Lower leg skin (tissue), 4 donors: ENCODE measurements at places on chromosomes 16 and 17. TPM values are rescaled to one million over a fixed set of nuclear protein-coding genes. Genes with fewer than 3 reads are reported as not detected.
A peak's percentile ranks its signal among the peaks of the same experiment; 100 is the strongest.

TMED6 gene
- total RNA-seq: not detected

DNA sequence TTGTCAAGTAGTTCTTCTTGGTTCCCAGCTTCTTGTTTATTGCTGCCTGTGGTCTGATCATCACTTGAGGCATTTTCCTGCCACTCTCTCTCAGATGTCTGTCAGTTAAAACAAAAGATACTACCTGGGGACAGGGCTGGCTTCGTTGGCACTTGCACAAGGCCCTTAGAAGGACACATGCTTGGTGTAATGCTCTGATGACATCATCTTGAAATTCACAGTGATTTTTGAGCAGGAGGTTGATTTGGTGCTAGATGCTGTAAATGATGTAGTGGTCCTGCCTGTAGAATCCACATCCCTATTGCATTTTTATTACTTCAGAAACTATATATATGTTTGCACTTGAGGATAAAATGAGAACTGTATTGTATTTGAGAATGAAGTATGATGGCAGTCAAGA lies 210.3 kb downstream of the LGALS9B start:
- DNase-seq: no peak

DNA sequence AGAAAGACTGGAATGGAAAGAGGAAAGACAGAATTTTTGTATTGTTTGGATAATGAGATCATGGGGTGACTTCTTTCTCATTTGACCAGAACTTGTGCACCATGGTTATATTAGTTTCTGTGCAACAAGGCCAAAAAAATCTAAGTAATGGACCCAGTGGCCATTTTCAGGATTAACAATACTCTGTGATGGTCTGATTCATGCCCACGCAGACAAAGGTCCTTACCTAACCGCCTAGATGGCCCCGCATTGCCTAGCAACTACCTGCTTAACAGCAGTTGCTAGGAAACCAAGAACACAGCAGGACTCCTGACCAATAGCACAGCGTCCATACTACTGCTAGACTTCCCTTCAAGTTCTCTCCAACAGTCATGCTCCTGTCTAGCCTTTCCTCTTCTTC lies 22.4 kb downstream of the MIS12 start:
- no peak for DNase-seq

DNA sequence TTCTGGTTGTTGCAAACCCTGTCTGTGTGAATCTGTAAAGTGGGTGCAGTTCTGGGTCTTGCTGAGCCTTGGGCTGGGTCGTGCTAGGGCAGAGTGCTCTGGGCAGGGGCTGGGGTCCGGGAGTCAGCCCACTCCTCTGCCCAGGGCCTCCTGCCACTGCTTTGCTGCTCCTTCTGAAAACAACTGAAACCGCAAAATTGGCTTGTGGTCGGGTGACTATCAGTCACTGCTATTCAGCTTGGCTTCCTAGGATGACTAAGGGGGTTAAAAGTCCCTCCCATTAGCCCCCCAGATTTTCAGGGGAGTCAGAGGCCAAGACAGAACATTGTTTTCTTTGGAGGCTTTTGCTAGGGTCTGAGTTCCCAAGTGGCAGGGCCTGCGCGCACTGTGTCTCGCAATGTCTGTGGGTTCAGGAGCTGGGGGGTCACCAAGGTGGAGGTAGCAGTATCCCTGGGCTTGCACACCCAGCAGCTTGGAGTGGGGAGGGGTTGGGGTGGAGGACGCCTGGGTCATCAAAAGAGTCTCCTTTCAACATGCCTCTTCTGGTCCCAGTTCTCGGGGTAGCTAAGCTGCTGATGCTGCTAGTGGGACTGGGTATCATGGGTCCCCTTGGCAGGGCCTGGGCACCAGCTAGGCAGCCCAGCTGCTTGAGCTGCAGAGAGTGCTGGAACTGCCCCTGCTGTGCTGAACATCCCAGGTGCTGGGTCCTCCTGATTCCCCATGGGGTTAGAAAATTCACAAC lies 13.5 kb upstream of the TBX21 start:
- no peak for DNase-seq

GRCh38 chr16:324451-325334 lies 27.8 kb downstream of the AXIN1 start:
- no peak for DNase-seq

DNA sequence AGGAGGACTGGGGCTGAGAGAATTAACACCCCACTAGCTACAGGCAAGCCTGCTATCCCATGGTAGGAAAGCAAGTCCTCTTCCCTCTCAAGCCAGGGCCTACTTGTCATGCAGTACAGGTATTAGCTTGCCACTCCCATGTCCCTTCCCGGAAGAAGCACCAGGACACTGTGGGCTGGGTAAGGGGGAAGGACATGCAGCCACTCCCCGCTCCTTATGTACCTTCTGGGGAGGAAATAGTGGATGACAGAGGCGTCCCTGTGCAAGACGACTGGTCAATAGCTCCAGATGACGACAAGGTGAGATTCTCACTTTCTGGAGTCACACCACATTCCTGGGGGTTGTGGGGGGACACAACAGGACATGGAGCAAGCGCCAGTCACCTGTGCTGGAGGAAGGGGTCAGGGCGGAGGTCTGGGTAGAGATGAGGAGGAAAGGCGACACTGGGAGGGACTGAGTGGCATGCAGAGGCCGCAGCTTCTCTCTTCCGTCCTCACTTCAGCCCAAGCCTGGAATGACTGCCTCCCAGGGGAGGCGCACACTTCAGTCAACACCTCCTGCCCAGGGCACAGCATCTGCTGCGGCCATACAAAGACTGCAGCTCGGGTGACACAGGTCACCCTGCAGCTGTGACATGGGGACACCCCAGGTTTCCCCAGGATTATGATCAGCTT lies 15.1 kb upstream of the FOXJ1 start:
- DNase-seq: peak; percentile 57

CHAD gene
- 3.2 TPM for total RNA-seq

ABCA8 gene
- 6.1 TPM for total RNA-seq

GRCh38 chr17:16352667-16353316 lies 477 bp downstream of the CENPV start:
- DNase-seq: peak; percentile 87

LPO gene
- total RNA-seq: not detected

CASKIN2 gene
- total RNA-seq: 23.2 TPM

- no peak for DNase-seq
Measured at GRCh38 chr16:67655363-67655762, 4.7 kb downstream of the ACD start.

KRT27 gene
- 1.3 TPM for total RNA-seq

- no peak for DNase-seq
Measured at GRCh38 chr16:10543231-10543977, 37.0 kb downstream of the EMP2 start.

NRN1L gene
- total RNA-seq: 0.65 TPM

- DNase-seq: no peak
Measured at GRCh38 chr17:55317284-55317683, 52.5 kb downstream of the HLF start.

DNA sequence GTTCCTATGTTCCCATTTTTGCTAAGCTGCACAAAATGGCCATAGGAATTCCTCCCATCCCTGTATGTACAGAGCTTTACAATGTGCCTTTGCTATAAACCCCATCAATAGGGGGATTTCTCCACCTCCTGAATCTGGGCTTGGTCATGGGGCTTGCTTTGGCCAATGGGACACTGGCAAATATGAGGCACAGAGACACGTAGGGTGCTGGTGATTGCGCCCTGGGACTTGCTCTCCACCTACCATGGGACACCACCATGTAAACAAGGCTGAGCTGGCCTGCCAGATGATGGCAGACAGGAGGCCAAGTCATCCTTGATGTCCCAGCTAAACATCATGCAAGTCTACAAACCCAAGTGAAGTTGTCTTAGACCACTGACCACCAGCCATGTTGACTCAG lies 15.3 kb upstream of the ALDH3A1 start:
- peak; percentile 53 for DNase-seq

ZNF287 gene
- total RNA-seq: 5.7 TPM

DNA sequence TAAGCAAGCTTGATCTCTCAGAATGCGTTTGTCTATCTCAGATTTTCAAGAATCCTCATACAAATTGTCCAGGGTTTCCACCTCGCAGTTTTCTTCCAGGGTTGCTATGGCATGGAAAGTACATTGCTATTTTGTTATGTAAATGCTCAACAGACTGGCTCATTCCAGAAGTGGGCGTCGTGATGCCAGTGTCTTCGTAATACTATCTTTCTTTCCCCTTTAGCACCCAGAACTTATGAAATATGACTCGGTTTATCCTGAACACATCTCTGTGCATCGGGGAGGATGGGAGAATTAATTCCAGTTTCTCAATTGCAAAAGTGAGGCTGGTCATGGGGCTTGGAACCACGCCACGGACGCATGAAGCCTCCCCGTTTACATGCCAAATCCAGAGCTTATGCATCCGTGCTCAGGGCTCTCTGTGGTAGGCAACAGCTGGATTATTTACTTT lies 405.0 kb downstream of the WWOX start:
- peak; percentile 94 for DNase-seq

DNA sequence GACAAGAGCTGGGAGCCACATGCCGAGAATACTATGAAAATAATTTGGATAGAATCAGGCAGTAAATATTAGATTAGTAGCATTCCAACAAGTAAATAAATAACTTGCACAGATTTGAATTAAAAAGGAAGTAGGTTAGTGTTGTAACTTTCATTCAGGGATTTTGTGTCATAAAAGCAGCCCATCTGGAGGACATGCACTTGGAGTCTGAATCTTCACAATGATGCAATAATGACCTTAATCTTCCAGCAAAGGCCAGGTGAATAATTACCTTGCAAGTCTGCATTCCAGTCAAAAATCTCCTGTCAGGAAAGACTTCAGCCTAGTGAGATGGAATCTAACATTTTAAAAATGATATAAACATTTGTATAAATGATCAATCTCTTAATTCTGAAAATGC lies 518.1 kb downstream of the KCNJ2 start:
- DNase-seq: no peak

TBC1D28 gene
- not detected for total RNA-seq

DNA sequence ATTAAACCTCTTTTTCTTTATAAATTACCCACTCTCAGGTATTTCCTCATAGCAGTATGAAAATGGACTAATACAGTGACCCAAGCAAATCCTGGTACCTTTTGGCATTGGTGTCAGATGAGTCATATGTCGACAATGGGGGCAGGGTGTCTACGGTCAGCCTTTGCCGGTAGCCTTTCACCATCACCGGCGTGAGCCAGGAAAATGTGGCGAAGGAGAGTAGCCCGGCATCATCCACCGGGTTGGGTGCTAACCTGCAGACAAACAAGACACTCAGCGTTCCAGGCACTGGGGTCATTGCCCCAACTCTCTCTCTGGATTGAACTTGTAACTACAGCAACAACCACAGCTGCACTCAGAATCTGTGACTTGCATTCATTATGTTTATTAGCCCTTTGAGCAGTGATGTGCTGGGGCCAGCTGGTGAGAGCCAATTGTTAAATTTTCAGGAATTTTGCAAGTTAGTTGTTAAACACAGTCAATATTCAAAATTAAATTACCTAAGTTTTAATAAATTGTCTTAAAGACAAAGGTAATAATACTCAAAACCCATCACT lies 11.9 kb downstream of the ABCC12 start:
- DNase-seq: no peak

DNA sequence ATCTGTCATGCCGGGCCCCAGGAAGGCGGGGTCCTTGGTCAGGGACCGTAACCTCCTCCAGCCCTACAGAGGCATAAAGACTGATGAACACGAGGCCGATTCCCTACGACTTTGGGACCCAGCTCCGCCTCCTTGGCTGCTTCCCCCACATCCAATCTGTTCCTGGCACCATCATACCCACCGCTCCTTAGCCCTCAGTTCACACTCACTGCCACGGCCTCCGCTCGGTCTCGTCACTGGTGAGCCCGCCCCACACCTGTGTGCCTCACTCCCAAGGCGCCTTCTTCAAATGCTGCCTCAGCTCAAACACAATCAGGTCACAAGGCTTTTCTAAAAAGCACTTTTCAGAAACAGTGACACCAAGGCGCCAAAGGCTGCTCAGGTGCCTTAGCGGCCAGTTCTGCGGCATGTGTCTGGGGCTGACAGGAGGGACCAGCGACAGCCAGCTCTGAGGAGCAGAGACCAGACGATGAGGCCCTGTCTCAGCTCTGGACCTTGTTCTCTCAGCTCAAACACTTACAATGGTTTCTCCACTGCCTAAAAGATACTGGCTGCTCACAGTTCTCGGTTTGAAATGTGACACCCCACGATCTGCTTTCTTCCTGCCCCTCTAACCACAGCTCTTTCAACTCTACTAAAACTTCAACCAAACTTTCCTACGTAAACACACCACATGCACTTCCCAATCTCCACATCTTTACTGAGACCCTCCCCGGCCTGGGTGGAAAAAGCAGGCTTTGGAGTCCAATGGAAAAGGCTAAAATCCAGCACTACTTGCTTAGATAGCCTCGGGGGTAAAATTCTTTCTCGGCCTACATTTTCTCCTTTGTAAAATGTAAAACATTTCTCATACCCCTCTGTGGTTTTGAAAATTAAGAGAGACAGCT lies 33.2 kb downstream of the CYB5D2 start:
- no peak for DNase-seq

- DNase-seq: no peak
Measured at GRCh38 chr17:80961541-80962330, 29.9 kb upstream of the CHMP6 start.

- no peak for DNase-seq
Measured at GRCh38 chr17:35214631-35215273, 20.6 kb upstream of the SLC35G3 start.

GP1BA gene
- not detected for total RNA-seq

VASN gene
- 40.9 TPM for total RNA-seq

- DNase-seq: no peak
Measured at GRCh38 chr16:8179615-8180014, 410.7 kb downstream of the TMEM114 start.

GDPD1 gene
- total RNA-seq: 14.0 TPM

- DNase-seq: no peak
Measured at GRCh38 chr16:61581417-61582046, 454.7 kb downstream of the CDH8 start.

DNA sequence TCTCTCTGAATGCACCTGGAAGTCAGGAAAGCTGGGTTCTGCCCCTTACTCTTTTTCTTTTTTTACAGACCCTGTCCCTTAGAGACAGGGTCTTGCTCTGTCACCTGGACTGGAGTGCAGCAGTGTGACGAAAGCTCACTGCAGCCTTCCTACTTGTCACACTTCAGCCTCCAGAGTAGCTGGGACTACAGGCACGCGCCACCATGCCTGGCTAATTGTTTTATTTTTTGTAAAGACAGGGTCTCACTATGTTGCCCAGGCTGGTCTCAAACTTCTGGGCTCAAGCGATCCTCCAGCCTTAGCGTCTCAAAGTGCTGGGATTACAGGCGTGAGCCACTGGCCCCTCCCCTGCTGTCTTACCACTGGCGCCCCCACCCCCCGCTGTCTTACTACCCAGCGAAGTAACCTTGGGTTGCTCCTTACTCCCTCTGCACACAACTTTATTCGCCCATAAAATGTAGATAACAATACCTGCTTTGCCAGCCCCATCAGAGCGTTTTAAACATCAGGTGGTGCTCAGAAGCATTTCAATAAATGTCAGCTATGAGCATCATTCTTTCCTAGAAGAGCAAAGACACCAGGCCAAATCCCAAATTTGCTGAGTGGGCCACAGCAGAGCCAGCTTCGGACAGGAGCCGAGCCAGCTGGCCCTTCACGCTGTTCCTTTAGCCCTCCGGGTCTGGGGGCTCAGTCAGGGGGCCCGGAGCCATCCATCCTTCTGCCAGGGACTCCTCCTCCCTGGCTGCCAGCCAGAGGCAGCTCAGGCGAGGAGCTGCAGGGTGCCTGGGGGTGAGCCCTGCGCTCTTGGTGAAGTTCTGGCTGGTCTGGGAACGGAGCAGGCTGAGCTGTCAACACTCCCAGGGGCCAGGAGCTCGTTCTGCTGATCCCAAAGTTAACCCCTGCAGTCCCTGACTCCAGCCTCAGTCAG lies 24.4 kb downstream of the SRL start:
- DNase-seq: no peak

STAC2 gene
- 35.6 TPM for total RNA-seq

NLRC3 gene
- total RNA-seq: 0.74 TPM

- no peak for DNase-seq
Measured at GRCh38 chr17:10195090-10195805, 3.2 kb downstream of the GAS7 start.
